GM23248 (cell line): ENCODE measurements at places on chromosomes 12 and 14. TPM values are rescaled to one million over a fixed set of nuclear protein-coding genes. Genes with fewer than 3 reads are reported as not detected.

The SYNDIG1L gene
- polyA plus RNA-seq = not detected in 2 replicates

The SEL1L gene
- polyA plus RNA-seq = 47.8 and 49.4 TPM in 2 replicates

The RPGRIP1 gene
- not detected in 2 replicates for polyA plus RNA-seq

DNA sequence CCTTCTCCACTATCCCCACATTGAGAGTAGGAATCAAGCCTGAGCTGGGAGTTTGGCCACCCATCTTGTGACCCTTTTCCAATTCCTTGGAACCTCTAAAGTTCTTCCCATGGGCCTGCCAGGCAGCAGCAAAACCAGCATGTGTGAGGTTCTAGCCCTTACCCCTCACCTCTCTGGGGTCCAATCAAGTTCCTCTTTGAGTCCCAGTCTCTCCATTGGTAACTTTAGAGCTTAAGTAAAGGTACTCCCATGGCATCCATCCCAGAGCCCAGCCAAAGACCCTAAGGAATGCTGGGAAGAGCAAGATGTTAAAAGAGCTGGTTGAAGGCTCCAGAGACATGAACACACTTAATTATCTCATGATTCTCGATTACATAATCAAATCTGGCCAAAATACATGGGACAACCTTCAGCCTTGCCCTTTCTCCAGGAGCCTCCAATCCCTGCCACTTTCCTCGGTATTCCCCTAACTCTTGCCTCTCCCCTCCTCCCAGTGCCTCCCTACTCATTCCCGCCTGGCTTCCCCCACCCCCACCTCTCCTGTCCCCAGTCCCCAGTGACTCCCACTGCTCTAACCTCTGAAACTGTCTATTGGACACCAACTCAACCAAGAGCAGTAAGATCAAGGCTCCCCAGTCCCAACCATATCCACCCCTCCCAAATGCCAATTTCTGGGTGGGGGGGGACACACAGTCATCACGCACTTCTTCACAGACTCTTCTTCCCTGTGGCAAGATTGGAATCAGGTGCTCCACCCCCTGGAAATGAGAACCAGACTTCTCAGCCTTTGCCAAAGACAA is 4.8 kb upstream of the TNS2 start:
- no peak for DNase-seq

- no peak for DNase-seq
Observed at GRCh38 chr12:109621901-109622364, 48.3 kb downstream of the MVK start.

DNA sequence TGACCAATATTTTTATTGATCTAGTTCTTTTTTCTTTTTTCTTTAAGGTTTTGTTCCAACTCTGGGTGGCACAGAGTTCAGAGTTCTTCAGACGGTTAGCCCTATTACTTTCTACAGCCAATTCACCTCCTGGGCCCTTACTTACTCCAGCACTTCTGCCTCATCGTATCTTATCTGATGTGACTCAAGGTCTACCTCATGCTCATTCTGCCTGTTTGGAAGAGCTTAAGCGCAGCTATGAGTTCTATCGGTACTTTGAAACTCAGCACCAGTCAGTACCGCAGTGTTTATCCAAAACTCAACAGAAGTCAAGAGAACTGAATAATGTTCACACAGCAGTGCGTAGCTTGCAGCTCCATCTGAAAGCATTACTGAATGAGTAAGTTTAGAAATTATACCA is 64.7 kb downstream of the VEZT start:
- DNase-seq = no peak

DNA sequence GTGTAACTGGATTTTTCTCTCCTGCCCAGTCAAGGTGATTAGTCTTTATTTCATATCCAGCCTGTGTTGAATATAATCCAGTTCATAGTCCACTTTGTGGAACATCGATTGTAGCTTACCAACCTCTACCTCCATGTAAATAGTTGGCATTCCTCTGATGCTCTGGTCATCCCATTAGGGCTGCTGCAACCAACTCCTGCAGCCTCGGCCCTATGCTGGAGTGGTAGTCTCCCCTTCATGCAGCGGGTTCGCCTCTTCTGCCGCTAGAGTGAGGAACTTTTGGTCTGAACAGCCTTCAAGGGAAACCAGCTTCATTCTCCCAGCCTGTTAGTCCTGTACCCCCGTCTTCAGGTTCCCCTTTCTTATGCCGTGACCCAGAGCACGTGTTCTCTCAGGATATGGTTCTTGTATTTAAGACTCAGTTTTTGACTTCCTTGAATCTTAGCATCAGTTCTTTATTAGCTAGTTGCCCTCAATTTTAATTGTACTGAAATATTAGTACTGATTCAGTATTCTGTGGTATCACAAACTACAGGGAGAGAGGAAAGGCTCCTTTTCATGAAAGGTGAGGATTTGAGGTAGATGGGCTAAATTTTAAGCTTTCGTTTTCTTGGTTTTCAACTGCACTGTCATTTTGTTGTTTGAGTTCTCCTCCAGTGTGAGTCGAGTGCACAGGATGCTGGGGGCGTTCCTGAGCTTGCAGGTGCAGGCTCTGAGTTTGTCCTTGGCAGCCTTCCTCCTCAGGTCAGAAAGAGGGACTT is 33.2 kb downstream of the ZNF664 start:
- DNase-seq = no peak

GRCh38 chr12:56699020-56699661 is 11.1 kb upstream of the PTGES3 start:
- no peak for DNase-seq
